CD4-positive, alpha-beta T cell (primary cell): ENCODE measurements at places on chromosomes 4 and X. TPM values are rescaled to one million over a fixed set of nuclear protein-coding genes. Genes with fewer than 3 reads are reported as not detected.

DNA sequence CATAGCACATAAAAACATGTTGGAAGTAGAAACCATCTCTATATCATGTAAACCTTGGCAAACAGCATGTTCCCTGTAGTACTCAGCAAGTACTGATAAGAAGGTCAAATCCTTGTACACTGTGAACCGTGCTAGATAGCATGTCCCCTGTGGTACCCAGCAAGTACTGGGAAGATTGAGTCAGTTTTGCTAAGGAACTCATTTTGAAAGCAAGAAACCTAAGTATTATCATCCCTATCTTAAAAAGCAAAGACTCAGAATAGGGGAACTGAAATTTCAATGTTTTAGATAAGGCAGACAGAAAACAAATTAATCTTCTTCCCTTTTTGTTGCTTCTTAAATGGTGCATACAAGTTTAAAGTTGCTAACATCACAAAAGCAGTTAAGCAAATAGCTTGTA, 180.2 kb downstream of the RBM46 start:
- DNase-seq, result no peak
- H3K36me3 ChIP-seq, result no peaks in the 10 kb centered on the region
- H3K27ac ChIP-seq, result no peak overlapping the region
- no peaks in the 10 kb centered on the region for H3K27me3 ChIP-seq

- H3K27me3 ChIP-seq, result peaks cover 11% of the 10 kb centered on the region
- H3K4me1 ChIP-seq, result peaks cover 15% of the 10 kb centered on the region
- no peak for DNase-seq
- no peak within 1 kb of the TSS for H3K27ac ChIP-seq
- peak within 1 kb of the TSS; percentile 59 for H3K4me3 ChIP-seq
Measured at GRCh38 chrX:111095974-111096895, at the start of gene PAK3. Gene PAK3 (plus strand): TSS chrX:111096191. CDS start chrX:111123104, 26,913 bp downstream.

DNA sequence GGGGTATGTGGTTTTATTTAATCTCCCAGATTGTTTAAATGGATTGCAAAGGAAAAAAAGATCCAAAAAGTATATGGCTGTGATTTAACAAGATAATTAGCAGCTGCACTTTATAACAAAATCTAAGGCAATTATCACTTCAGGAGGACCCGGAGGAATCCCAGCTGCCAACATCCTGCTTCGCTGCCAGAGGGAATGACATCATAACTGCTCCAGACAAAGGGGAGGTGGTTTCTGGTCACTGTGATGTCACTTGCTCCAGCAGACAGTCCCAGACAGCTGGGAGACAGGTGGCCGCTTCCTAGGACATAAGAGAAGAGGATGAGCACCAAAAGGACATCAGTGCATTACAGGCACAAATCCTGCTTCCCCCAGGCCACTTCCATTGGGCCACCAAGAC, 371.0 kb downstream of the BCOR start:
- H3K27ac ChIP-seq, result no peak overlapping the region
- no peaks in the 10 kb centered on the region for H3K27me3 ChIP-seq
- H3K4me3 ChIP-seq, result no peak overlapping the region
- DNase-seq, result no peak
- H3K4me1 ChIP-seq, result peaks cover 12% of the 10 kb centered on the region

NWD2 gene
- total RNA-seq, result not detected

IL13RA2 gene
- total RNA-seq, result not detected

- H3K36me3 ChIP-seq, result no peaks in the 10 kb centered on the region
- no peak overlapping the region for H3K4me3 ChIP-seq
- no peaks in the 10 kb centered on the region for H3K27me3 ChIP-seq
Measured at GRCh38 chr4:37439809-37440474, 195.4 kb downstream of the NWD2 start.

FRMD7 gene
- total RNA-seq, result not detected

GRCh38 chr4:1011666-1012033, 224 bp downstream of the FGFRL1 start:
- H3K27ac ChIP-seq, result no peak overlapping the region
- no peaks in the 10 kb centered on the region for H3K36me3 ChIP-seq
- DNase-seq, result no peak
- H3K4me3 ChIP-seq, result no peak overlapping the region
- H3K27me3 ChIP-seq, result peaks cover 13% of the 10 kb centered on the region

DNA sequence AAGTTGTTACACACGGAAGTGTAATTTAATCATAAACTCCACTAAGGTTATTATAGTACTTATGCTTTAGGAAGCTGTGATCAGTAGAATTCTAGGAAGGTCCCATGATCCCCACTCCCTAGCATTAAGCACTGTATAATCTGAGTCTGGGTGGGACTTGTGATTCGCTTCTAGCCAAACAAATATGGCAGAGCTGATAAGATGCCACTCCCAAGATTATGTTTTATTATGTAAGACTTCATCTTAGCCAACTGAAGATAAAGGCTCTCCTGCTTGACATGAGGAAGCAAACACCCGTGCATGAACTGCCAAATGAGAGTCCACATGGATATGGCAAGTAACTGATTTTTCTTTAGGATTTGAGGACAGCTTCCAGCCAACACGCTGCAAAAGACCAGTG, 186.4 kb upstream of the NDST3 start:
- DNase-seq, result no peak
- H3K27ac ChIP-seq, result no peak overlapping the region
- H3K27me3 ChIP-seq, result no peaks in the 10 kb centered on the region
- H3K4me1 ChIP-seq, result no peaks in the 10 kb centered on the region
- H3K4me3 ChIP-seq, result no peak overlapping the region

DNA sequence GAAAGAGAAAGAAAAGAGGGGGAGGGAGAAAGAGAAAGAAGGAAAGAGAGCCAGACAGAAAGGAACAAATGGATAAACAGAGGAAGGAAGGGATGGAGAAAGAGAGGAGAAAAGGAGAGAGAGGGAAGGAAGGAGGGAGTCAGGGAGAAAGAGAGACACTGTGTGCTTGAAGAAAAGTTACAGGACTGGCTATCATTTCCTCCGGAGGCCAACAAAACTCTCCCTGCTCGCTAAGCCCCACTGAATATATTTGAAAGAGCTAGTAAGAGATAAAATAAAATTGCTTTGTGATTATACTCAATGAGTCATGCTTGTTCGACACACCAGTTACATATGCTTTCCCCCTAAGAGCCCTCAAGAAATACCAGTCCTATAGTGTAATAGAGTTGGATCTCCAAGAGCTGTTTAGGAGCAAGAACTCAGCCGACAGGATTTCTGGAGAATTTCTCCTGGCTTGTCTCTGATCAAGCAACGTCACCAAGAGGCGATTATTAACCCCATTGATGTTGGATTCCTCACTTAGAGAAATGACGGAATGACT, 102.2 kb downstream of the MXRA5 start:
- no peak overlapping the region for H3K27ac ChIP-seq
- no peaks in the 10 kb centered on the region for H3K27me3 ChIP-seq
- H3K4me3 ChIP-seq, result no peak overlapping the region
- no peaks in the 10 kb centered on the region for H3K4me1 ChIP-seq
- H3K36me3 ChIP-seq, result no peaks in the 10 kb centered on the region
- no peak for DNase-seq

- peak; percentile 6 for DNase-seq
- H3K36me3 ChIP-seq, result no peaks in the 10 kb centered on the region
- no peaks in the 10 kb centered on the region for H3K27me3 ChIP-seq
- no peak overlapping the region for H3K4me3 ChIP-seq
- no peak overlapping the region for H3K27ac ChIP-seq
Measured at GRCh38 chrX:13690836-13691235, 1.9 kb downstream of the RAB9A start.

DNA sequence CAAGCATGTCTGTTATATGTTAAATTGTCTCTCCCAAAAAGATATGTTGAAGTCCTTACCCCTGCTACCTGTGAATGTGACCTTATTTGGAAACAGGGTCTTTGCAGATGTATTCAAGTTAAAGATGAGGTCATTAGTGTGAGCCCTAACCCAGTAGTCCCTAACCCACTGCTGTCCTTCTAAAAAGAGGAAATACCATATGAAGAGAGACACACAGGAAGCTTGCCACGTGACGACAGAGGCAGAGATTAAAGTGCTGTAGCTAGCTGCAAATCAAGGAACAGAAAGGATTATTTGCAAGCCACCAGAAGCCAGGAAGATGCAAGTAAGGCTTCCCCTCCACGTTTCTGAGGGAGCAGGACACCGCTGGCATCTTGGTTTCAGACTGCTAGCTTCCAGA, 150.1 kb downstream of the HNRNPD start:
- no peaks in the 10 kb centered on the region for H3K36me3 ChIP-seq
- DNase-seq, result peak; percentile 64
- no peak overlapping the region for H3K27ac ChIP-seq
- H3K4me1 ChIP-seq, result peaks cover 6% of the 10 kb centered on the region

GRCh38 chr4:37757761-37758160, 68.7 kb upstream of the PGM2 start:
- H3K27me3 ChIP-seq, result no peaks in the 10 kb centered on the region
- H3K4me3 ChIP-seq, result no peak overlapping the region
- H3K4me1 ChIP-seq, result peaks cover 5% of the 10 kb centered on the region
- no peak for DNase-seq
- H3K36me3 ChIP-seq, result no peaks in the 10 kb centered on the region

GRCh38 chr4:53501561-53501960, 89.7 kb downstream of the LNX1 start:
- no peaks in the 10 kb centered on the region for H3K4me1 ChIP-seq
- DNase-seq, result no peak
- H3K36me3 ChIP-seq, result no peaks in the 10 kb centered on the region
- H3K27ac ChIP-seq, result no peak overlapping the region
- H3K27me3 ChIP-seq, result no peaks in the 10 kb centered on the region

CXorf49B gene
- total RNA-seq, result not detected

DNA sequence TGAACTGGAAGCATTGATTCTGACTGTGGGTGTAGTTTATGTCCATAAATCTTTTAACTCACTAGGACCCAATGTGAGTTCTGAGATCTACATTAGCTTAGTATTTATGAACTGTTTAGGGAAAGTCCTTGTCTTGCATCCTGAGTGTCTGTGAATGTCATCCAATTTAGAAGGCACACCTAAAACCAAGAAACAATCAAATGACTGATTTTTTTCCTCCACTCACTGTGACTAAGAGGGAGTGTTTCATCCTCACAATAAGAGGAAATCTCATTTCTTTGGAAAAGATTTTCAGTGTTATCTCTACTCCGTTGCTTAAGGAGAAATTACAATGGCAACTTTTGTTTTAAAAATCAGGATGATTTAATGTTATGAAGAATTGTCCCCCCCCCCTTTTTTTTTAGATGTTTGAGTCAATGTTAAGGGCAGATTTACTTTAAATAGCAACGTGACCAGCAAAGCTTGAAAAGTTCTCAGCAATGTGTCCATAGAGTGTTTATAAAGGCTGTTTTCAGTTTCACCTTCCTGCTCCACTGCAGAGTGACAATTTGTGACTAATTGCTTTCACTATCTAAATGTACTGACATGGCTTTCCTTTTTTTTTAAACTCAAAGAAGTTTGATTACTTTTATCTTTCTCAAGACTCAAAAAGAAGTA, 173.0 kb downstream of the SPCS3 start:
- H3K27ac ChIP-seq, result no peak overlapping the region
- H3K4me1 ChIP-seq, result no peaks in the 10 kb centered on the region
- no peaks in the 10 kb centered on the region for H3K27me3 ChIP-seq
- DNase-seq, result no peak
- no peaks in the 10 kb centered on the region for H3K36me3 ChIP-seq
- H3K4me3 ChIP-seq, result no peak overlapping the region

GRCh38 chr4:77263247-77263646, 106.2 kb downstream of the CCNG2 start:
- H3K4me1 ChIP-seq, result no peaks in the 10 kb centered on the region
- no peaks in the 10 kb centered on the region for H3K36me3 ChIP-seq
- H3K4me3 ChIP-seq, result no peak overlapping the region
- DNase-seq, result no peak

DNA sequence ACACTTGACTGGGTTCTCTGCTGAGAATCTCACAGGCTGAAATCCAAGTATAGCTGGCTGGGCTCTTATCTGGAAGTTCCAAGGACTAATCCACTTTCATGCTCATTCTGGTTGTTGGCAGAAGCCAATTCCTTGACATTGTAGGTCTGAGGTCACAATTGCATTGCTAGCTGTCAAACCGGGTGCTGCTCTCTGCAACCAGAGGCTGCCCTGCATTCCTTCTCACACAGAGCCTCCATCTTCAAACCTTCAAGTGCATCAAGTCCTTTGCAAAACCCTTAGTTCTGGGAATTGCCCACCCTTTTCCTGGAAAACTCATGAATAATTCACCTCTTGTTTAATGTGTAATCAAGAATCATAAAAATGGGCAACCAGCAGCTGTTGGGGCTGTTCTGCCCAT, 404.2 kb downstream of the KCNIP4 start:
- no peak for DNase-seq
- no peaks in the 10 kb centered on the region for H3K4me1 ChIP-seq
- H3K4me3 ChIP-seq, result no peak overlapping the region
- H3K27me3 ChIP-seq, result no peaks in the 10 kb centered on the region

DNA sequence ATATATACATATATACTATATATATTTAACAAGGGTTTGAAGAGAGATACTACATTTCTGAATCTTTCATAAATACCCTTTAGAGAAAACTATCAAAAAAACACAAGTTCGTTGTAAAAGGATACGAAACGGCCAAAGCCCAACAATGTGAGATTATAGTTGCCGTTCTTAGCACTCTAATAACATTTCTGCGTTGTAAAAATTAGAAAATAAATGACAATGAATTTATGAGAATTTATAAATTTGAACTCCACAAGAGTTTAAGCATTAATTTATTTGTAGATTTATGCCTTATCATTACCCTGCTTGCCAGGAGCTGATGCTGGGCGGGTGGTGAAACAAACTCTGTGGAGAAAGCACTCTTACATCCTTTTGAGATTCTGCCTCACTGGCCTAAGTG, 1.1 kb downstream of the WDR17 start:
- H3K27ac ChIP-seq, result no peak overlapping the region
- H3K36me3 ChIP-seq, result no peaks in the 10 kb centered on the region
- no peak overlapping the region for H3K4me3 ChIP-seq
- no peak for DNase-seq
